ENCODE measurements at places on chromosomes 7 and 10.
A peak's percentile ranks its signal among the peaks of the same experiment; 100 is the strongest.

GRCh38 chr10:98302741-98303365, 34.9 kb upstream of the LOXL4 start:
- no peak for DNase-seq

DNA sequence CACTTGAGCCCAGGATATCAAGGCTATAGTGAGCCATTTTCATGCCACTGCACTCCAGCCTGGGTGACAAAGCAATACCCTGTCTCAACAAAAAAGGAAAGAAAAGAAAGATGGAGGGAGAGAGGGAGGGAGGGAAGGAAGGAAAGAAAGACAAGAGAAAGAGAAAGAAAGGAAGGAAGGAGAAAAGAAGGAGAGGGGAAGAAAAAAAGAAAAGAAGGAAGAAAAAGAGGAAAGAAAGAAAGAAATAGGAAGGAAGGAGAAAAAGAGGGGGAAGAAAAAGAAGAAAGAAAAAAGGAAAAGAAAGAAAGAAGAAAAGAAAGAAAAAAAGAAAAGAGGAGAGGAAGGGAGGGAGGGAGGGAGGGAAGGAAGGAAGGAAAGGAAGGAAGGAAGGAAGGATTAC, 321.5 kb upstream of the CNTNAP2 start:
- no peak for DNase-seq

DNA sequence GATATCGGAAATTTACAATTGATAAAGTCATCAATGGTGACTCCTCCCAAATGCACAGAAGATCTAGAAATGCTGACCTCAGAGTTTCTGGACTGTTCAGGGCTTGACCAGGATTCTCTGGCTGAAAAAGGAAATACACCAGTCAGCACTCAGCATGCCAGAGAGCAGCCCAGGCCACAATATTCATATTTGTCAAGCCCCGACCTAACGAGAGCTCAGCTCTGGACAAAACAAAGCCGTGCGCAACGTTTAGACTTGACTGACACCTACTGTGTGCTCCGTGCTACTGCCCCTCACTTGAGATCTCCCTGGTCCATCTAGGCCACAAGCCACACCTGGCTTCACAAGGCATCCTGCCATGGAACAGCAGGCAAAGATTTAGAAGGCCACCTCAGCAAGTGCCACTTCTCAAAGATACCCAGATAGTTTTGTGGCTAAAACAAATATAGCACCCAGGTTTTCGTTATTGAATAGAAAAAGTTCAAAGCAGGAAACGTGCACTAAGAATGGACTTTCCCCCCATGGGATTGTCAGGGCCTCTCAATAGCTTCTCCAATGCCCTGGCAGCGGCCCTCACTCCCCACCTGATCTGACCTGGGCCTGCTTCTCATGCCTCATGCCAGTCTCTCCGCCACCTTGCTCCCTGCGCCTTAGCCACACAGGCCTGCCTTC, 218.3 kb downstream of the FAM107B start:
- DNase-seq, result no peak

DNA sequence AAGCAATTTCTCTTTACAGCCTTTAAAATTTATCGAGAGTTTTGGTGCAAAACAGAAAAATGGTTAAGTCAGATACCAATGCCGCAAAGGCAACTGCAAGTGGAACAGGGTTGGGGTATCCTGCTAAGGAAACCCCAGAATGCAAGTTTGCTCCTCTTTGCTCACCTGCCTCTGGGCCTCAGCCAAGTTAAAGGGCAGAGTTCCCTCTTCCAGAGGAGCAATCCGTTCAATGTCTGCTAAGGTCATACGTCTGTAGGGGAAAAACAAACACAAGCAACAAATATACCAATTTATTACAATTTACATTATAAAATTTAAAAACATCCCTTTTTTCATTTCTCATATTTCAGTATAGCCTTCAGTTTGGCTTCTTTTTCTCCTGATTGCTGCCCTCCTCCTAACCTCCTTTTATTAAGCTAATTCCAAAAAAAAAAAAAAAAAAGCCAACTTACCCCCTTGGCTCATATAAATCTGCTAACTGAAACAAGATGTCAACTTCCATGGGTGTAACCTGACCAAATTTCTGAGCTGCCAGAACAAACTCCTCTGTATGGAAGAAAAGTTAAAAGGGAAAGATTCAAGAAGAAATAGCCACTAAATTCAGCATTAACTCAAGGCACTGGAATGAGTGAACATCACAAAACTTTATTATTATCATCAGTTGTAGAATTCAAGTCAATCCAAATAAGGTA, 132.6 kb downstream of the SLC25A13 start:
- DNase-seq, result no peak

DNA sequence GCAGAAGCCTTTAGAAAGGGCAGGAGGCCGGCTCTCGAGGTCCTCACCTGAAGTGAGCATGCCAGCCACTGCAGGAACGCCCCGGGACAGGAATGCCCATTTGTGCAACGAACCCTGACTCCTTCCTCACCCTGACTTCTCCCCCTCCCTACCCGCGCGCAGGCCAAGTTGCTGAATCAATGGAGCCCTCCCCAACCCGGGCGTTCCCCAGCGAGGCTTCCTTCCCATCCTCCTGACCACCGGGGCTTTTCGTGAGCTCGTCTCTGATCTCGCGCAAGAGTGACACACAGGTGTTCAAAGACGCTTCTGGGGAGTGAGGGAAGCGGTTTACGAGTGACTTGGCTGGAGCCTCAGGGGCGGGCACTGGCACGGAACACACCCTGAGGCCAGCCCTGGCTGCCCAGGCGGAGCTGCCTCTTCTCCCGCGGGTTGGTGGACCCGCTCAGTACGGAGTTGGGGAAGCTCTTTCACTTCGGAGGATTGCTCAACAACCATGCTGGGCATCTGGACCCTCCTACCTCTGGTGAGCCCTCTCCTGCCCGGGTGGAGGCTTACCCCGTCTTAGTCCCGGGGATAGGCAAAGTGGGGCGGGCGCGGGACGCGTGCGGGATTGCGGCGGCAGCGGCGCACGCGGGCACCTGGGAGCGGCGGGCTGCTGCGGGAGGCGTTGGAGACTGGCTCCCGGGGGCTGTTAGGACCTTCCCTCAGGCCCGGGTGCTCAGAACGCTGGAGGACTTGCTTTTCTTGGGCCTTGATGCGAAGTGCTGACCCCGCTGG, at the start of gene FAS:
TSS of gene FAS (plus strand) at position 415 of the 777 bp plus-strand sequence. CDS start at position 494, 79 bp downstream.
- peak; percentile 66 for DNase-seq

- DNase-seq, result no peak
Observed at GRCh38 chr10:74153123-74153522, 2.1 kb downstream of the ADK start.

Data from stimulated activated CD8-positive, alpha-beta memory T cell treated with anti-CD3 and anti-CD28 coated beads, Interleukin-15, amount 100 ng/mL, for 4 hours (primary cell).